ENCODE measurements at places on chromosomes 7 and 10.

DNA sequence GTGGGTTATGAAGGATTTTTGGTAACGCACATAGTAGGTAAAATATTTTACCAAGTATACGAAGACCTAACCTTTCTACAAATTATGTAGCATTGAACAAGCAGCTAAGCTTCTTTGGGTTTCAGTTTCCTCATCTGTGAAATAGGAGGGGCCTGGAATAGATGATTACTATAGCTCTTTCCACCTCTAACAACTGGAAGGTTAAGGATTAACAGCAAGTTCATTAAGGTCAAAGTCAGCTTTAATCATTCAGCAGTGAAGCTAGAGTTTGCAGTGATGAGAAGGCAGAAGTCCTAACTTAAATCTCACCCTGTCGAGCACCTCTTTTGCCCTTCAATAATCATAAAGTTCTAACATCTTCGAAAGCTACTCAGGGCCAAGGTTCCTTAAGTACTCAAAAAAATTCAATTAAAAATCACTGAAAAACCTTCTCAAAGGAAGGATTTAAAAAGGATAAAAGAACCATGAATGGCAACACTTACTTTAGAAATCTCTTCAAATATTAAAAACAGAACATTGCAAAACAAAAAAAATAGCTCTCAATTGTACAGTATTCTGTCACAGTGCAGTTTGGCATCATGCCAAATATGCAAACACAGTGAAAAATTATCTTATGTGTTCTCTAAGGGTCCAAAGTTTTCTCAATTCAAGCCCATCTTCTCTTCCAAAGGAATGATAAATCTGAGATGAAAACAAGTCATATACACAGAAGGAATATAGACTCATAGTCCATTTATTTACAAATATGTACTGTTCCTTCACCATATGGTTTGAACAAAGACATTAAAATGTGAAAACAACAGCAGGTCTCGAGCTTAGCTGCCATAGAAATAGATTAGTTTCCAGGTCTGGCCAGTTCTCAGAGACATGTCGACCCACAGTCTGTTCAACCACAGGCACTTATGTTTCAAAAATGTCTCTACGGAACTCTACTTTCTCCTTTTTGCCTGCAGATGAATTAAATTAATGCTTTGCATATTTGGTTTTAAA lies 152.0 kb upstream of the SLC13A1 start:
- DNase-seq, result peak; percentile 4

GRCh38 chr10:62492012-62492869 lies 118.1 kb downstream of the ZNF365 start:
- DNase-seq, result peak; percentile 14

- peak; percentile 57 for DNase-seq
Measured at GRCh38 chr10:97234400-97234799, 48.6 kb upstream of the SLIT1 start.

DNA sequence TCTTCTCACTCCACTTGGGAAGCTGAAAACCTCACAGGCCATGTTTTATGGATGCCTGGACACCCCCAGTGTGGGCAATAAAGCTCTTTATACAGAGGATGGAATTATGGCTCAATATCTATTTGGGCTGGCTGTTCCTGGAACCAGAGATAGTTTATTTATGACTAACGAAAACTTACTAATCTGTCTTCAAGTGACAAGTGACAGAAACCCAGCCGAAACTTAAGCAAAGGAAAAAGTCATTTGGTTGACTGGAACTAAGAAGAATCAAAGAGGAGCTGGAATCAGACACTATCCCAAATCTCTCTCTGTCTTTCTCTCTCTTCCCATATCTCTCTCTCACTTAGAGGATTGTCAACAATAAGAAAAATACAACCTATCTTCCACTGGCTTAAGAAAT lies 78.3 kb upstream of the CDK6 start:
- no peak for DNase-seq

- no peak for DNase-seq
Measured at GRCh38 chr7:1926908-1927306, 256.8 kb downstream of the ELFN1 start.

DNA sequence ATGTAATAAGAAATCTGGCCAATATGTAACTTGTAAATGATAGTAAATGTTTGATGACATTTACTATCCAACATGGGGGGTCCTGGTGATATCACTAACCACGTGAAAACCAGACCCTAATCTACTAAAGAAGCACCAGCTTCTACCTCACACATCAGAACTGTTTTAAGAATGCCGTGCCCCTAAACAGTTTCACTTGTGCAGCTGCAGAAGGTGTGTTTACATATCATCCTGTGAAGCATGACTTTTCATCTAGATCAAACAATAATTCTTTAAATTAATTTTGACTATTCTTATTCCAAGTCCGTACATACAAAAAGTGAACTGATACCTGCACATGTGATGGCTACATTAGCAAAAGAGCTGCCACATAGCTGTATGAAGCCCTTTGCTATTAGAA lies 61.0 kb downstream of the STEAP1B start:
- DNase-seq, result no peak

- peak; percentile 46 for DNase-seq
Measured at GRCh38 chr7:123191132-123191531, 8.6 kb downstream of the SLC13A1 start.

DNA sequence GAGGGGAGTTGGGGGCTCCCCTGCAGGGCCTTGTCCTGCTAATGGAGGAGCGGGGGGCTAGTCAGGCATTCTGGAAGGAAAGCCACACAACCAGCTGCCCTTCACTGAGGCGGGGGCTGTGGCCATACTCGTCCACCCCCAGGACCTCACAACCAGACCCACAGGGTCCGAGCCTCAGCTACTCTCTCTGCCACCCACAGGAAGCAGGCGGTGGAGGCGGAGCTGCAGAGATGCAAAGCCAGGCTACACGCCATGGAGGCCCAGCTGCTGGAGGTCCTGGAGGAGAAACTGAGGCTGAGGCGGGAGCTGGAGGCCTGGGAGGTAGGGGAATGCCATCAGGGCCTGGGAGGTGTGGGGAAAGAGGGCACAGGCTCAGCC lies 3.1 kb downstream of the ABHD11 start:
- DNase-seq, result no peak

- DNase-seq, result no peak
Measured at GRCh38 chr10:124493214-124493882, 31.7 kb downstream of the LHPP start.

GRCh38 chr7:77867537-77867865 lies 68.9 kb downstream of the PHTF2 start:
- no peak for DNase-seq

All from astrocyte of the spinal cord (primary cell).